ENCODE measurements at places on chromosomes 1 and 21. TPM values are rescaled to one million over a fixed set of nuclear protein-coding genes. Genes with fewer than 3 reads are reported as not detected.

Gene FCAMR
- not detected for total RNA-seq

Gene KCNA2
- total RNA-seq = 0.70 TPM

DNA sequence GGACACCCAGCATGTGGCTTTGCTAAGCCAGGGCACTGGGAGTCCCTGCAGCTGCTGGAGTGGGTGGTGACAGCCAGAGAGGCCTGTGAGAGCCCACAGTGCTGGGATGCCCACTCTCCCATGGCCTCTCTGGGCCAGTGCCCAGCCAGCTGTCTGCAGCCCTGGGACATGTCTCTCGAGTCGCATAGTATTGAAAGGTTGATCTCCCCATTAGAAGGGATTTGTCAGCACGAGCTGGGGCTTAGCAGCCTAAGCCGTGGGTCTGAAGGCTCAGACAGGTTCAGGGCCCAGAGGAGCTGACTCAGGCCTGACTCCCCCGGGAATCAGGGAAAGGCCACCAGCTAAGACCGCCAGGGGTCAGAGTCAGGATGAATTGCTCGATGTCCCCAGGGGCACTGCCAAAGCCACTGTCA is 53.5 kb downstream of the FOXD2 start:
- peak; percentile 49 for DNase-seq

Gene ST6GALNAC3
- total RNA-seq = 4.5 TPM

DNA sequence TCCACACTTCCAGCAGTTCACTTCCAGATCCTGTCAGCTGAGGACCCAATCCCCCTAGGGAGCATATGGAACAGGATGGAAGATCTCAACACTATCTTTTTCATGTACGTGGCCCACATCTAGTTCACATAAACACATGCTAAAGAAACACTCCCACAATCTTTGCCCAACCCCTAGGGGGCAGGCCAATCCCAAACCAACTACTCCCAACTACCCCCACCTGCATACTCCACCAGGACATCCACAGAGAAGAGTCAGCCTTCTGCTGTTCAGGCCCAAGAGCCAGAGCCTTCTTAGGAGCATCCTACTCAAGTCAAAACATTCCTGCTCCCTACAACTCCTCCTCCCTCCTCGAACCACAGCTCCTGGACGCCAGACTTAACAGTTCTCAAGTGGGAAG is 5.6 kb upstream of the SLC5A9 start:
- no peak for DNase-seq

Gene PLPP3
- total RNA-seq = 117 TPM

DNA sequence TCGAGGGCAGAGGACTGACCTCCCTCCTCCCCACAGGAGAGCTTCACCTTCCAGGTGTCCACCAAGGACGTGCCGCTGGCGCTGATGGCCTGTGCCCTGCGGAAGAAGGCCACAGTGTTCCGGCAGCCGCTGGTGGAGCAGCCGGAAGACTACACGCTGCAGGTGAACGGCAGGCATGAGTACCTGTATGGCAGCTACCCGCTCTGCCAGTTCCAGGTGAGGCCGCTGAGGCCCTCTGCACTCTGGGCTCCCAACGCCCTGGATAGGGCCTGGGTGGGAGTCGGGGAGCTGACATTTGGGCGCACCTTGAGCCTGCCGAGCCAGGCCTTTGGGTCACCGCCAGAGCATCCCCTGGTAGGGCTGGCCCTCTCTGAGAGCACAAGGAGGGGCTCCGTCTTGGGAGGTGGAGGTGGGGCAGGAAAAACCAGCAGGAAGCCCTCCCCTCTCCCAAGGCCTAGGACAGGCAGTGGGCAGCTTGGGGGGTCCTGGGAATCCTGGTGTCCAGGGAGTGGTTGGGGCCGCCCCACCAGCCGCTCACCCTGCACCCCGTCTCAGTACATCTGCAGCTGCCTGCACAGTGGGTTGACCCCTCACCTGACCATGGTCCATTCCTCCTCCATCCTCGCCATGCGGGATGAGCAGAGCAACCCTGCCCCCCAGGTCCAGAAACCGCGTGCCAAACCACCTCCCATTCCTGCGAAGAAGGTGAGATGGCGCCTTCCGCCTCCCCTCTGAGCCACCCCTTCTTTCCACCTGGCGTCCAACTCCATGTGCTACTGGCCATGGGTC is 65.1 kb downstream of the PIK3CD start:
- no peak for DNase-seq

DNA sequence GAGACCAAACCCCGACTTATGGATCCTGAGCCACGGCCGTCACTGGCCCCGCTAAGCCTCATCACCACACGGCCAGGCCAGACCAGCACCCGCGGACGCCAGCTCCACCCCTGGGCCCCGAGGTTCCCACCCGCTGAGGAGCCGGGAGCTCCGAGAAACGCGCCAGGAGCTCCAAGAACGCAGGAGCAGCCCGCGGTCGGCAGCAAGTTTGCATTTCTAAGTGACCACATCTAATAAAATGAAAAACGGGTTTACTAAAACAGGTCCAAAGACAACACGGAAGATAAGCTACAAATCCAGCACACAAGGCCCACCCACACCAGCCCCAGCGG is 8.1 kb upstream of the C1QTNF12 start:
- DNase-seq = no peak

GRCh38 chr1:229844675-229845074 is 218.6 kb downstream of the URB2 start:
- no peak for DNase-seq

DNA sequence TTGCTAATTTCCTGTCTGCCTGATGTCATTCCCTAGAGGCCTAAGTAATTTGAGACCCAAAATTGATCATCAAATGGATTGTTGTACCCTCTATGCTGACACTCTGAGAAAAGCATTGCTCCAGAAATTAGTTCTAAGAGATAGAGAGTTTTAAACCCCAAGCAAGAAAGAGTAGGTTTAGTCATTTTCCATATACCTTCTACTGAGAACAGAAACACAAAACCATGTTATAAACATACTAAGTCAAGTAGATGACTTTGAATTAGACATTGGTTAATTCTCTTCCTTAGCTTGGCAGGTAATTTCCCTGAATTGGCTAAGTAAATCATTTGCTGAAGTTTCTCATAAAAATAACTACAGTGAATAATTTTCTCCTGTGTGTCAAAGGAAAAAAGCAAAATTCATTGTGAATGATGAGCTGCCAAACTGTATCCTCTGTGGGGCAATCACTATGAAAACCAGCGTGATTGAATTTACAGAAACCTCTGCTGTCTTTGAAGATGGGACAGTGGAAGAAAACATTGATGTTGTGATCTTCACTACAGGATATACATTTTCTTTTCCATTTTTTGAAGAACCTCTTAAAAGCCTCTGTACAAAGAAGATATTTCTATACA is 20.1 kb downstream of the FMO4 start:
- DNase-seq = no peak

Gene CELA2A
- total RNA-seq = not detected

DNA sequence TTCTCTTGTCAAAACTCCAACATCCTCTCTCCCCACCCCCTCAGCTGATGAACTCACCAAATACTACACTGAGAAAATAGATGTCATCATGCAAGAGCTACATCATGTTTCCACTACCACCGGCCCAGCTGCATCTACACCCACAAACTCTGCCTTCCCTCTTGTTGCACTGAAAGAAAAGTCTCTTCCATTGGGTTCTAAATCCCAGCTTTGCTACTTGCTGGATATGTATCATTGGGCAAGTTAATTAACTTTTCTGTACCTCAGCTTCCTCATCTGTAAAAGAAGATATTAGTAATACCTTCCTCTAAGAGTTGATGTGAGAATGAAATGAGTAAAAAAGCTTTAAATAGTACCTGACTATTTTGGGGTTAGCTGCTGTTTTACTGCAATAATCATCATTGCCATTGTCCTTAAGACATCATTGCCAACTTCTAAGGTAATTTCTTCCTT is 108.6 kb downstream of the OLFML2B start:
- DNase-seq = no peak

Gene TRNP1
- 31.7 TPM for total RNA-seq

Gene OPRD1
- not detected for total RNA-seq

Gene SELE
- 0.65 TPM for total RNA-seq

- DNase-seq = no peak
These were observed 339 bp downstream of the LHX4 start for GRCh38 chr1:180230416-180230790.

Gene HYI
- 20.1 TPM for total RNA-seq

- DNase-seq = no peak
These were observed 153.6 kb downstream of the CNIH3 start for GRCh38 chr1:224769452-224770335.

GRCh38 chr1:224170748-224171478 is 12.1 kb upstream of the DEGS1 start:
- DNase-seq = no peak

- no peak for DNase-seq
These were observed 65.1 kb upstream of the ID3 start for GRCh38 chr1:23624440-23624839.

Gene RGS18
- total RNA-seq = 0.91 TPM

Gene RHEX
- 0.86 TPM for total RNA-seq

Gene SLAMF9
- not detected for total RNA-seq

Gene MFAP2
- 4.1 TPM for total RNA-seq

Gene DIO1
- not detected for total RNA-seq

DNA sequence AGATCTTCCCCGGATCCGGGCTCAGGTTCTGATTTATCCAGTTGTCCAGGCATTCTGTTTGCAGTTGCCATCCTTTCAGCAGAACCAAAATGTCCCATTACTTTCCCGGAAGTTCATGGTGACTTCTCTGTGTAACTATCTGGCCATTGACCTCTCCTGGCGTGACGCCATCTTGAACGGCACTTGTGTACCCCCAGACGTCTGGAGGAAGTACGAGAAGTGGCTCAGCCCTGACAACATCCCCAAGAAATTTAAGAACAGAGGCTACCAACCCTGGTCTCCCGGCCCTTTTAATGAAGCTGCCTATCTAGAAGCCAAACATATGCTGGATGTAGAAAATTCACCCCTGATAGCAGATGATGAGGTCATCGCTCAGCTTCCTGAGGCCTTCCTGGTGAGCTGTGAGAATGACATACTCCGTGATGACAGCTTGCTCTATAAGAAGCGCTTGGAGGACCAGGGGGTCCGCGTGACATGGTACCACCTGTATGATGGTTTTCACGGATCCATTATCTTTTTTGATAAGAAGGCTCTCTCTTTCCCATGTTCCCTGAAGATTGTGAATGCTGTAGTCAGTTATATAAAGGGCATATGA is 22.4 kb downstream of the AADACL4 start:
- no peak for DNase-seq

Gene S100A8
- total RNA-seq = 42.5 TPM

DNA sequence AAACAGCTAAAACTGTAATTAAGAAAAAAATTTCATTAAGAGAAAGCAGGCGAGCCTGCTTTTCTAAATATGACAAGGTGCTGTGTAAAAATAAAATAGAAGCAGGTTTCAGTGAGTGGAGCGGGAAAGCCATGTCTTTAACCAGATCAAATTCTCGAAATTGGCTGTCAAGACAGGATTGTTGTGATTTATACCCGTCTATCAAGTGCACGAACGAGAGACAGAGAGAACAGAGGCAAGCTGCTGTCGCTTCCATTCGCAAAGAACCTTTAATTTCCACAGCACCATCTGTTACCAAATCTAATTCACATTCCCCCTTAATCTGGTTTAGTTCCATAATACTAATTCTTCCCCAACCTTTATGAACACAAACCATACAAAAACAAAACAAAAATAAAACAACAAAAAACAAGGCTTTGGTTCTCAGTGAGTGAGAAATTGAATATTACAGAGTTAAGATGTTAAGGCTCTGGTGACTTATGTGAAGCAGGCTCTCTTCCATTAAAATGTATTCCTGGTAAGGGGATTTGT is 35.0 kb downstream of the ESRRG start:
- DNase-seq = no peak

Gene TMEM79
- total RNA-seq = 1.3 TPM

DNA sequence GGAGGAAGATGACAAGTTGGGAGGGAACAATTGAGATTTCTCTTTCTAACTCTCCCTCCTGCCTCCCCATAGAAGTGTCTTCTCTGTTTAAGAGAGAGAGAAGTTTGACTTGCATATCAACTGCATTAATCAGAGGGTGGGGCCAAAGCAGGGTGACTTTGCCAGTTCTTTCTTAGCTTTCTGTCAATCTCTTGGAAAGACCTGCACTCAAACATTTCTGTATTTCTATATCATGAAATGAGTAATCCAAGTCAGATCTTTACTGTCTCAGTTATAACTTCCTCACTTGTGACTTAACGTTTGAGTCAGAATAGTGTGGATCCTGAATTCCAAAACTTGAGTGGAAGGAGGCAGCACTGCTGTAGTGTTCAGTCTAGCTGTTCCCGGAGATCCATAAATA is 180.8 kb upstream of the KCNK2 start:
- no peak for DNase-seq

- DNase-seq = no peak
These were observed 13.7 kb upstream of the ACADM start for GRCh38 chr1:75710832-75711231.

DNA sequence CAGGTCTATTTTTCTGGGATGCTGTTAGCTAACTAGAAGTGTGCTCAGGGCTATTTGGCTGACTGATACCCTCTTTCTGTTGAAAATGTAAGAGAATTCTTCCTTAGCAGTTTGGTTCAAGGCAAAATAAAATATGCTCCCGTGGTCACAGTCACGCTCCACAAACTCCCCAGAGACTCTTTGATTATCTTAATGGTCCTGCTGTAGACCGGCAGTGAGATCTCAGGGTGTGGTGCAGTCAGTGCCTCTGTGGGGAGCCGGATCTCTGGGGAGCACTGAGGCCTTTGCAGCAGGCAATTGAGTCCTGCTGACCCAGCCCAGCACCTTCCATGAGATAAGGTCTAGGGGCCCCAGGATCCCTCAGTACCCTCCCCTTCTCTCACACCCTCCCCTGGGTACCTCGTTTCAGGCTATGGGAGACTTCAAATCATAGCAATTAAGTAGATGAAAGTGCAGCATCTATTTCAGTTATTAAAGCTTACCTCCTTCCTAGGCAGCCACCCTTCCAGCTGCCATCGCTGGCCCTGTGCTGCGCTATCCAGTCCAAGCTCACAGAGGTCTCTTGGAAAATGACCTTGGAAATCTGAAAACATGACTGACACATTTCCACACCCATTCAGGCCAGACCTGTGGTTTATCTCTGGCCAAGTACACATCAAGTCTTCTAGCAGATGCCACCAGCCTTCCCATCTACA is 98.1 kb downstream of the SEC16B start:
- DNase-seq = no peak

GRCh38 chr1:29055160-29055559 is 68.5 kb downstream of the TMEM200B start:
- DNase-seq = no peak

DNA sequence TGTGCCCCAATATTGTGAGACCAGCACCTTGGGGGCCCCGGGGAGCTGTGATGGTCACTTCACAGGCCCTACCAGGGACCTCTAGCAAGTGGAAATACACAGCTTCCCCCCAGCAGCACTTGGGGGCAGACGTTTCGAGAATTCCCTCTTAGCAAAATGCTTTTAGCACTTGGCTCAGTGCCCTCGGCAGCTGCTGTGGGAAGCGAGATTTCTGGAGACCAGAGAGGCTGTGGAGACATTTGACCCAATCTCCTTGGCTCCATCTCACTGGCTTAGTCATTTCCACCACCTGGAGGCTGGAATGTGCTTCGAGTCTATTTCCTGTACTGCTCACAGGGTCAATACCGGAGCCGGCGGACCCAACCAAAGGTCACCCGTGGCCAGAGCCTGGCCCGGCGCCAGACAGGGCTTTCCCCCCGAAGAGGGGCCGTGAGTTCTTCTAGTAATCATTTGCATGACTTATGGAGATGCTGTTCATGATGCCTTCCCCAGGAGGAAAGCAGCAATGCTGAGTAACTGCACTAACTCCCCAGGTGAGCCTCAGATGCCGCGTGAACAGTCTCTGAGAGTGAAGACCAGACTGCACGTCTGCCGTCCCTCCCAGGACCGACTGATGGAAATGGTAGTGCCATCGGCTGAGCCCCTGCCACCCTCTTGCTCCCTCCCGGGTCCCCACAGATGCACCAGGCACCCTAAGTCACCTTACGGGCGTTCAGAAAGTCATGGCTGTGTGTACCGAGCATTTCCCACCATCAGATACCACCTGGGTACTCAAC is 4.4 kb upstream of the C2CD2 start:
- DNase-seq = peak; percentile 78
